ENCODE measurements at places on chromosomes 11 and 22.

- DNase-seq, result no peak
Observed at GRCh38 chr11:8838248-8838647, 72.7 kb upstream of the AKIP1 start.

DNA sequence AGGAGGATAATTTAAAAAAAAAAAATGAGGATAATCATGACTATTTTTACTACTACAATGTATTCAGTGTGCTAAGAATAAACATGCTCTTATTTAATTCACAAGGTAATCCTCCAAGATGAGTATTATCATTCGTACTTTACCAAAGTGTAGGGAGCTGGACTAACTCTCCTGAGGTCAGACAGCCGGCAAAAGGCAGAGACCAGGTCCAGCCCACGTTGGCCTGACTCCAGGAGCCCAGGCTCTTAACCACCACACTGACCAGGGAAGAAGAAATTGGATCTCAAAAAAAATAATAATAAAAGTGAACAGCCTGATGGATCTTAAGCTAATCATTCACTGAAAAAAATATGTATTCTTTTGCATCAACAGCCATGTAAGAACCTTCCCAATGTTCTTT, 25.2 kb downstream of the PLAAT3 start:
- no peak for DNase-seq

- no peak for DNase-seq
Observed at GRCh38 chr11:114172871-114173444, 113.4 kb downstream of the ZBTB16 start.

GRCh38 chr22:40347300-40347699, 1.0 kb downstream of the ADSL start:
- DNase-seq, result no peak

DNA sequence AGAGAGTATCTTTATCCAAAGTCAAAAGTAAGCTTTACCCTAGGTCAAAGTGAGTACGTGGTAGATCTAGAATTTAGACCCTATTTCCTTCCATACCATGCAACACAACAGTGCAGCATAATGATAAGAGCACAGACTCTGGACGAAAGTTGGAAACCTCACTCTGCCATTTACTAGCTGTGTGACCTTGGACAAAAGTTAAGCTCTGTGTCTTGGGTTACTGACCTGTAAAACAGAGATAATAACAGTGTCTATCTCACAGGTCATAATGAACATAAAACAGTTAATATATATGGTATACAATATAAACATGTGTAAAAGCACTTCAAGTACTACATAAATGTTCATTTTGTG, 13.6 kb upstream of the CHRNA10 start:
- DNase-seq, result no peak

GRCh38 chr11:70623906-70624597, 225.7 kb downstream of the CTTN start:
- DNase-seq, result no peak

DNA sequence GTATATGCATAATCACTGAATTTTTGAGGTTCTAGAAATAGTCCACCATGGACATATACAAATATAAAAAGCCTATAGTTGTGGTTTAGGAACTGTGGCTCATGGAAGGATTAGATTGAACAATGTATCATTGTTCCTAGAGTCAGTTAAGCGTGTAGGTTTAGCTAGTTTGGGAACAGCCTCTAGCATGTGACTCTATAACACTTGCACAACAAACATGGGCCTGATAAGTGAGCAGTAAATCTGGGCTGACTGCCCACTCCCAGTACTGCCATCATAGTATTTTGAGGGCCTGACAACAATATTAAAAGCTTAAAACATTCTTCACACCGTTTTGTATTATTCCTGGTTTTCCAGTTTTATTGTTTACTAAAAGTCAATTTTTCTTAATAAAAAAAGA, 47.0 kb downstream of the YAP1 start:
- no peak for DNase-seq

DNA sequence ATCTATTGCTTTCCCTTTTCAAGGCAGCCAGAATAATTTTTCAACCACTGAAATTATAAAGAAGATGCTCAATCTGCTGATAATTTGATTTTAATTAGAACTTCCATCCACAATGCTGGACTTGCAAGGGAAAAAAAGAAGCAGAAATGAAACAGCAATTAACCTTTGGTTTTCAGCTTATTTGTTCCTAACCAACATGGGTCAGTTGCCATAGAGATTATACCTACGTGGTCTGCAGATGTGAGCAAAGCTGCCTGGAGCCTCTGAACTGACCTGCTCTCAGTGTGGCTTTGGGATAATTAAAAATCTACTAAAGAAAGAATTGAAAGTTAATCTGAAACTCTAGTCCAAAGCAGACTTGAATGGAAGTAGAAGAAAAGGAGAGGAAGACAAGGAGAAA, 195.7 kb upstream of the API5 start:
- DNase-seq, result no peak

GRCh38 chr22:50670914-50671538, 1.6 kb upstream of the SHANK3 start:
- DNase-seq, result no peak

GRCh38 chr11:91178366-91178765, 955.5 kb upstream of the CHORDC1 start:
- no peak for DNase-seq
